GM12878 (cell line): ENCODE measurements at places on chromosomes 5 and 9. TPM values are rescaled to one million over a fixed set of nuclear protein-coding genes. Genes with fewer than 3 reads are reported as not detected.

The C9 gene
- 0.13 and 0.54 TPM in 2 replicates for total RNA-seq

The OR1Q1 gene
- not detected in 2 replicates for total RNA-seq

The STPG3 gene
- not detected in 2 replicates for total RNA-seq

The SLC34A3 gene
- total RNA-seq, result not detected in 2 replicates

The PCDHA9 gene
- total RNA-seq, result not detected in 2 replicates

The HCN1 gene
- not detected in 2 replicates for total RNA-seq

The CFAP77 gene
- total RNA-seq, result not detected in 2 replicates

The EFNA5 gene
- total RNA-seq, result 11.4 and 13.5 TPM in 2 replicates

The OBP2B gene
- total RNA-seq, result not detected in 2 replicates

The BARHL1 gene
- not detected in 2 replicates for total RNA-seq

The ORM2 gene
- total RNA-seq, result 0.64 TPM in 1 of 2 replicates, not detected in the other

The ECM2 gene
- total RNA-seq, result 0.08 TPM in 1 of 2 replicates, not detected in the other

The CENPK gene
- total RNA-seq, result 25.7 and 32.0 TPM in 2 replicates

The PHAX gene
- total RNA-seq, result 30.8 and 33.1 TPM in 2 replicates

- H3K4me1 ChIP-seq, result no peaks in the 10 kb centered on the region
- no peak overlapping the region for H3K4me3 ChIP-seq
- no peaks in the 10 kb centered on the region for H3K36me3 ChIP-seq
- H3K27ac ChIP-seq, result no peak overlapping the region
- no peaks in the 10 kb centered on the region; the same call in 1 of the 2 replicates for H3K27me3 ChIP-seq
Observed at GRCh38 chr5:61965490-61965889, 340.5 kb upstream of the KIF2A start.

DNA sequence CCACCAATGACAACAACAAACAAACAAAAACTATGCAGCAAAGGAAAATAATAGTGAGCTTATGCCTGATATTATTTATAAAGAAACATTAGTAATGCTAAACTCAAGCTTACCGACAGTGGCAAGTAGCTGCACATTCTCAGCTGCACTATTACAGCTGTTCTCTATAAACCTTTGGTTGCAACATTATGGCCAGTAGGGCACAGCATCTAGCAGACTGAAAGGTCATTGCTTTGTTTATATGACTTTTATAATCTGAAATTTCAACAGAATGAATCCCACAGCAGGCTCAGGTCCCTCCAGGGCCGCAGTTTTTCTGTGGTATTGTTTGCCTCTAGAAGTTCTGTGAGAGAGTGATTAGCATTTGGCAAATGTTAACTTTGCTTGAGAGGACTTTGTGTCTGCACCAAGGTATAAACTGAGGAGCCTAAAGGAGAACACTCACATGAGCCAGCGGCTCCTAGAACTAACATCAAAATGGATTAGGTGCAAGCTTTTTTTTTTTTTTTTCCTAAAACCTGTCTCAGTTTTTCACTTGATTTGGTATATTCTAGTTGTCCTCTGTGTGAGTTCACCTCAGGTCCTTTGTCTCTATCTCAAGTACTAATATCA, 58.3 kb downstream of the IZUMO3 start:
- no peak for DNase-seq
- no peaks in the 10 kb centered on the region for H3K27me3 ChIP-seq
- H3K36me3 ChIP-seq, result no peaks in the 10 kb centered on the region

DNA sequence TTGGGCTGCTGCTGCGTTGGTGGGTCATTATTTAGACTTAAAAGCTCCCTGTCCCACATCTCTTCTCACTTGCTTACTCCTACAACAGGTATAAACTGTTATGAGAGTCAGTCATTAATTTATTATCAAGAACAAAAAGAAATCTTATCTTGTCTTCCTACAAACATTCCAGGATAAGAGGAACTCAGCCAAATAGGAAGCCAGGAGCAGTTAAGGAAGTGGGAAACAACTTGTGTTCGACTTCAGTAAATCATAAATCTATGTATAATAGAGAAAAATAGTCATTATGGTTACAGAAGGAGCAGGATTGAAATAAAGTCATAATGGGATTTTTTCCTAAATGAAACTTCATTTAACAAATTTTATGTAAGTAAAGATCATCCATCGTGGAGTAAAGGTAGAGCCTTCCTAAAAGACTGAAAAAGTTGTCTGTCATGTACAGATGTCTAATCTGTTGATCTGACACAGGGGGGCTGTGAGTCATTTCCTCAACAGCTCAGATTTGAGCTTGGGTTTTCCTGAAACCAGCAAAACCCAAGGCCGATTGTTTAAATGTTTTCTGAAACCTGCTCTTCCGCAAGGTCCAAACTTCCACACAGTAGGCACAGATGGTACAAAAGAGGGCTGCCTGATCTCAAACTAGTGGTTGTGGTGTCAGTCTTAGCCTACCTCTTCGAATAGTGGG, 25.3 kb upstream of the LRRTM2 start:
- no peak overlapping the region for H3K27ac ChIP-seq
- H3K4me1 ChIP-seq, result no peaks in the 10 kb centered on the region
- no peak overlapping the region for H3K4me3 ChIP-seq
- DNase-seq, result no peak
- H3K36me3 ChIP-seq, result peaks cover 2% of the 10 kb centered on the region; the same call in 1 of the 2 replicates

GRCh38 chr5:114360816-114361723, 800 bp upstream of the KCNN2 start:
- peaks cover 18% of the 10 kb centered on the region for H3K27me3 ChIP-seq
- no peak overlapping the region for H3K27ac ChIP-seq
- no peak for DNase-seq
- H3K4me3 ChIP-seq, result peak overlapping the region; percentile 44; the same call in 1 of the 2 replicates
- H3K4me1 ChIP-seq, result no peaks in the 10 kb centered on the region

- DNase-seq, result no peak
- no peak overlapping the region for H3K27ac ChIP-seq
- H3K36me3 ChIP-seq, result peaks cover 14% of the 10 kb centered on the region
- peaks cover 51% of the 10 kb centered on the region for H3K4me1 ChIP-seq
Observed at GRCh38 chr5:7873216-7873615, 4.3 kb downstream of the MTRR start.

DNA sequence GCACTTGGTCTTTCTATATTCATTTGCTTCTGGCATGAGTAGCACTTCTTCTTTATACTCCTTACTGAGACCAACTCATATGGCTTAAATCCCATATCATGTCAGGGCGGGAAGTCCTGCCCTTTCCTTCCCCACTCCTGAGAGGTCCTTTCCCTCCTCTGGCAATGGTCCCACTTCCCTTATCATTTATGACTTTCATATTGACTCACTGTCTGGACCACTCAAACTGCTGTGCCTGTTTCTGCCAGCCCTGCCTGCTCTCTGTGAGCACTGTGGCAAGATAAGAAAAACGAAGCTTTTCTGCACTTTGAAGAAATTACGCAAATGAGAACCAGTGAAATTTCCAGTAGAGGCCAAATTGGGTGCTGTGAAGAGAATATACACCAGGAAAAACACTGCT, 58.1 kb downstream of the ZNF474 start:
- no peak overlapping the region for H3K27ac ChIP-seq
- H3K27me3 ChIP-seq, result no peaks in the 10 kb centered on the region; the same call in 1 of the 2 replicates
- no peaks in the 10 kb centered on the region for H3K36me3 ChIP-seq
- no peak for DNase-seq

DNA sequence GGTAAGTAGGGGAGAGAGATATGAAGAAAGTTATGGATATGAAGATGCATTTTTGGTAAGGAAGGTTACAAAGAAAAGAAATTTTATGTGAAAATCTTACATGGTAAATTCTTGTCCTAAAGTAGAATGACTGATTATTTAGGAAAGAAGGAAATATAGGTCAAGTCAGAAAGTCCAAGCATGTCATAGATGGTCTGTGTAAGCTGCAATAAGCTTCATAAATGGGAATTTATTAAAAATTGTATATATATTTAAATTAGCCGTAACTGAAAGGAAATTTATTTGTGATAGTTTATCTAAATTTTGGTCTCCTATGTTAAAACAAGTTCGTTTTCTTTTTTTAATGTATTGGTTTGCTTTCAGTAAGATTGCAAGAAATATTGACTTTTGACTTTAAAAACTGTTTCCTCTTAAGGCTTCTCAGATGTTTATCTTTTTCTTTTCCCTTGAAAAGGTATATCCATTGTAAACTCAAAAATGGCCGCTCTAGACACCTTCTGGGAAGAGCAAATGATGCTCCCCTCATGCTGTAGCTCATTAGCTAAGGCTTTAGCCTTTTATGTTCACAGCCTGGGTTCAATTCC, 46.8 kb upstream of the HAPLN1 start:
- H3K27ac ChIP-seq, result no peak overlapping the region
- H3K4me1 ChIP-seq, result no peaks in the 10 kb centered on the region
- no peak for DNase-seq
- no peaks in the 10 kb centered on the region for H3K36me3 ChIP-seq

- no peaks in the 10 kb centered on the region; the same call in 1 of the 2 replicates for H3K27me3 ChIP-seq
- no peak for DNase-seq
- no peak overlapping the region for H3K27ac ChIP-seq
- H3K36me3 ChIP-seq, result no peaks in the 10 kb centered on the region
Observed at GRCh38 chr9:109295221-109296130, 25.4 kb downstream of the EPB41L4B start.

DNA sequence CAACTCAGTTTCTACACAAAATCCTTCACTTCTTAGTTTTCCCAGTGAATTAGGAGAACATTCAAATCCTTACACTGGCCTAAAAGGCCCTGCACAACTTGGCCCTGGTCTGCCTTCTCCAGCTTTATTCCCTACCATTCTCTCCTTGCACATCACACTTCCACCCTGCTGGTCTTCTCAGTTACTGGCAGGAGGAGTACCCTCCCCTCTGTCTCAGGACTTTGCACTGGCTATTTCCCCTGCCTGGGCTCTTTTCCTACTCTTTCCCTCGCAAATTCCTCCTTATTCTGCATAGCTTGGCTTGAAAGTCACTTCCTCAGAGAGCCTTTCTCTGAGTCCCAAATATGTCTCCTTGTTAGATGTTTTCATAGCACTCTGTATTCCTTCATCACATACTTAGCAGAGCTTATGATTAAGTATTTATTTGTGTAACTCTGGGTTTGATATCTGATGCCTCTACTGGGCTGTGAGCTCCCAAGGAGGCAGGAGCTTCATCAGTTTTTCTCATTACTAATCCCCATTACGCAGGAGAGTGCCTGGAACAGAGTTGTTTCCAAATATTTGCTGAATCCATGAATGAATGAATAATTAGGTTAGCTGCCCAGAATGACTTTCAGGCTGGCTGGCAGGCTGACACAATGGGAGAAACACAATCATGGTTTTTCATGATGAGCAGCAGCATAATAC, 159.8 kb upstream of the KLF9 start:
- H3K27ac ChIP-seq, result no peak overlapping the region
- H3K36me3 ChIP-seq, result no peaks in the 10 kb centered on the region
- H3K4me3 ChIP-seq, result no peak overlapping the region
- no peak for DNase-seq

- no peaks in the 10 kb centered on the region for H3K36me3 ChIP-seq
- H3K4me3 ChIP-seq, result no peak overlapping the region
- DNase-seq, result no peak
- H3K27ac ChIP-seq, result no peak overlapping the region
- no peaks in the 10 kb centered on the region; the same call in 1 of the 2 replicates for H3K27me3 ChIP-seq
Observed at GRCh38 chr5:136212252-136212721, 19.3 kb upstream of the SMIM32 start.

DNA sequence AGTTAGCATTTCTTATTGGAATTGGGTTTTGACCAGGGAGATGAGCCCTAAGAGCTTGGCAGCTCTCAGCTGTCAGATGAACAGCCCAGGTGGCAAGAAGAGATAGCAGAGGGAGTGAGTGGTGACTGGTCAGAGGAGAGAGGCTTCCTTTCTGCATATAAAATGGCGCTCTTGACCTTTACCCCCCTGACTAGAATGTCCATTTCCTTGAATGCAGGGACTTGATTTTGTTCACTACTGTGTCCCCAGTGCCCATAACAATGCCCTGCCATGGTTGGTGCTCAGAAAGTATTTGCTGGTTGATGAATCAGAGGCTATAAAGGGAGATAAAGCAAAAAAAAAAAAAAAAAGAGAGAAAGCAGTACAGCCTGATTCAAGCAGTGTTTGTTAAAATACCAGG, 7.2 kb downstream of the CHMP5 start:
- no peak overlapping the region for H3K27ac ChIP-seq
- H3K27me3 ChIP-seq, result no peaks in the 10 kb centered on the region
- no peak for DNase-seq

GRCh38 chr5:172569861-172570558, 71.1 kb upstream of the NEURL1B start:
- no peaks in the 10 kb centered on the region for H3K36me3 ChIP-seq
- H3K27me3 ChIP-seq, result peaks cover 3% of the 10 kb centered on the region; the same call in 1 of the 2 replicates
- H3K4me3 ChIP-seq, result no peak overlapping the region
- H3K27ac ChIP-seq, result no peak overlapping the region
- no peak for DNase-seq

DNA sequence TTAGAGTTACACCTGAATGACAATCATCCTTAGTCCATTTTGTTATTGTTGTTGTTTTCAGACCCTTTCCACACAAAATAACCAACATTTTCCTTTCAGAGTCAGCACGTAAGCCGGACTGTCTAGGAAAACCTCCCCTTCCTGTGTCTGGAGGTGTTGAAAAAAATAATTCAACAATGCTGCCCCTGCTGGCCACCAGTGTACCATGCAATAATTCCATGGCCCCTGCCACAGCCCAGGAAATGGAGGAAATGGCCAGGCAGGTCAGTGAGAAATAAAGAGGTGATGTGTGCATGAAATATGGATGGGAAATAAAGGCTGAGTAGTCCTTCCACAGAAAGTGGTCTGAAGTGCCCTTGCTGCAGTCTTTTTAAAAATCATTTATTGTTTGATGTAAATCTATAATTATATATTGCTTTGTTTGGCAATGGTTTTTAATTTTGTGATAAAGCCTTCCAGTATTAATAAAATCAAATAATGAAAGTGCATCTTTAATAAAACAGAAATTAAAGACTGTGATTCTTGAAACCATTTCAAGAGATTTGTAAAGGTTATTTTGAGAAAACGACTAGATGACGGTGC, 152.8 kb upstream of the PAPPA start:
- H3K36me3 ChIP-seq, result no peaks in the 10 kb centered on the region
- no peak for DNase-seq
